ENCODE measurements at places on chromosomes 6 and 20.

DNA sequence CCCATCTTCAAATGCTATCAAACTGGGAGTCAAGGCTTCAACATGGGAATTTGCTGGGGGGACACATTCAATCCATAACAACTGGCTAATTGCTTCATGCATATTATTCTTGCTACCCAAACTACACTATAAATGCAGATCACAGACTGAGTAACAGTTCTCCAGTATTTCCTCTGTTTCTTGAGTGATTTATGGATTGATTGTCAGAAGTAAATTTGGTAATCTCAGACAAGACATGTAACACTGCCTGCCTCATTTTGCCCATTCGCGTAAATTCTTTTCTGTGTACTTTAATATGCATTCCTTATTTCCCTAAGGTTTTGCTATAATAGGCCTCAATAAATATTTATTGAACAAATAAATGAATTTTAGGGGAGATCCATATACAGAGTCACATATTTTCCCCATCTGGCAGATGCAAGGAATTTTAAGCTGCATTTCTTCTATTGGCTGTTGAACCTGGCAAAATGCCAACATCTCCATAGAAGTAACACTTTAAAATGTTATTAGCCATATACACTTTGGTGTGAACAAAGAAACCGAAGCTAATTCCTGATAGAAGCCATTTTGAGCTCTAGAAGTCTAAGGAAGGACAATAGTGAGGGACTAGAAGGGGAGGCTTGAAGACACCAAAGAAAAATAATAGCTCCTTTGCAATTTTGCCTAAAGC is 98.2 kb downstream of the QRSL1 start:
- DNase-seq: no peak

GRCh38 chr20:58707770-58708169 is 15.2 kb downstream of the NPEPL1 start:
- no peak for DNase-seq

DNA sequence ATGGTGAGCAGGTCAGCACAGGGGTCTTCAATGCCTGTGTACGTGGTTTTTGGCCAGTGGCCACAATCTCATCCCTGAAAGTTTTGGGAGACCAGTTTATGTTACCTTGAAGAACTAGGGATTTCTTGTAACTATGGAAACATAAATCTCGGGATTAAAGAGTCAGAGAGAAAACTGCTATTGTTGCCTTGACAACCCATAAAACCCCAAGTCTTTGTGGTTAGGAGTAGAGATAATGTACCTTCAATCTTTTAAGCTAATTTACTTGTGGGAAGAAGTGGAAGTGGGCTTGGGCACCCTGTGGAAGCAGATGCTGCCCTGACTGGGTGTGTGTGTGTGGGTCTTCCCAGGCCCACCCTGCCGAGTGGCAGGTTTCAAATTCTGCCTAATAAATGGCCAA is 46.1 kb upstream of the ZNF831 start:
- DNase-seq: no peak

GRCh38 chr6:102549221-102549874 is 1155.8 kb downstream of the GRIK2 start:
- no peak for DNase-seq

- no peak for DNase-seq
These were observed 100.3 kb downstream of the ARHGAP18 start for GRCh38 chr6:129609635-129610034.

DNA sequence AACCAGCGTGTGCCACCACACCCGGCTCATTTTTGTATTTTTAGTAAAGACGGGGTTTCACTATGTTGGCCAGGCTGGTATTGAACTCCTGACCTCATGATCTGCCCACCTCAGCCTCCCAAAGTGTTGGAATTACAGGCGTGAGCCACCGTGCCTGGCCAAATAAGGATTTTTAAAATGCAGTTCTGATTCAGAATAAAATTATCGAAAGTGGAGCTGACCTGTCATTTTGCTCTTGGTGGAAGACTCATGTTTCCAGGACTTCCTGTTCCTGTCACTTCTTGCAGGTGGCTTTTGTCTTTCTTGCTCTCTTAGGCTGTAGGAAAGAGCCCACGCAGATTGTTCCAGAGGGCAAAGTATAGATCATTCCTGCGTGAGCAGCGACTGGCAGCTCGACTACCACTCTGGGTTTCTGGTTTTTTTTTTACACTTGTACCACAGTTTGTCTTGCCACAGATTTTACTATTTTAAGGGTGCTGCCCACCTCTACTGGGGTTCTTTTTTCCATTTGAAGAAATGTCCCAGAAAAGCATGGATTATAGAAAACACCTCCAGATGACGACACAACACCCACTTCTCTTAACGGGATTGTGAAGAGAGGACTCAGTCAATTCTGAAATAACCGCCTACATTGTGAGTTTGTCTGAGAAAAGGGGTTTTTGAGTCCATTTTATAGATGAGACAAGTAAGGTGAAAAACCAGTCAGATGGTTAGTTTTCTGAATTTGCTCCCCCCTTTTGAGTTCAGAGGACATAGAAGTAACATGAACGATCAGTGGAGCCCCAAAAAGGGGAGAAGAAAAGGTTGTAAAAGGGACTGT is 7.5 kb downstream of the JARID2 start:
- DNase-seq: no peak

- no peak for DNase-seq
These were observed 18.0 kb upstream of the PREX1 start for GRCh38 chr20:48845721-48846306.

DNA sequence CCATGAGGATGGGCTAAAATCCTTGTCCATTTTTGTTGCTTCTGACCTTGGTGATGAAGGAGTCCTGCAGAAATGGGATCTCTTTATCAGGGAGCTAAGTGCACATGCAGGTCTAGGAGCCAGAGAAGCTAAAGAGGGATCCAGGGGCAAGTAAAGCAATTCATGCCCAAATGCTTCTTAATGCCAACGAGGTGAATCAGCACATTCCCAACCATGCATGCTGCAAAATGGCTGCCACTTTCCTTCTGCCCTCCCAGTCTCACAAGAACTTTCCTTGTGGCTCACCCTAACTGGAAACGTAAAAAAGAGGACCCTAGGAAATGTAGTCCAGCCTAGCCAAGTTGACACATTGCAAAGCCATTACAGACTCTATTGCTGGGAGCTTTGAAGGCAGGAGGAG is 298.4 kb downstream of the MAFB start:
- no peak for DNase-seq

- no peak for DNase-seq
These were observed 63.5 kb upstream of the FYN start for GRCh38 chr6:111936718-111937117.

- no peak for DNase-seq
These were observed 28.4 kb downstream of the POFUT1 start for GRCh38 chr20:32236048-32236533.

- no peak for DNase-seq
These were observed 1293.7 kb downstream of the EPHA7 start for GRCh38 chr6:92125681-92126080.

- no peak for DNase-seq
These were observed 59.5 kb upstream of the ADGRG6 start for GRCh38 chr6:142242269-142242668.

DNA sequence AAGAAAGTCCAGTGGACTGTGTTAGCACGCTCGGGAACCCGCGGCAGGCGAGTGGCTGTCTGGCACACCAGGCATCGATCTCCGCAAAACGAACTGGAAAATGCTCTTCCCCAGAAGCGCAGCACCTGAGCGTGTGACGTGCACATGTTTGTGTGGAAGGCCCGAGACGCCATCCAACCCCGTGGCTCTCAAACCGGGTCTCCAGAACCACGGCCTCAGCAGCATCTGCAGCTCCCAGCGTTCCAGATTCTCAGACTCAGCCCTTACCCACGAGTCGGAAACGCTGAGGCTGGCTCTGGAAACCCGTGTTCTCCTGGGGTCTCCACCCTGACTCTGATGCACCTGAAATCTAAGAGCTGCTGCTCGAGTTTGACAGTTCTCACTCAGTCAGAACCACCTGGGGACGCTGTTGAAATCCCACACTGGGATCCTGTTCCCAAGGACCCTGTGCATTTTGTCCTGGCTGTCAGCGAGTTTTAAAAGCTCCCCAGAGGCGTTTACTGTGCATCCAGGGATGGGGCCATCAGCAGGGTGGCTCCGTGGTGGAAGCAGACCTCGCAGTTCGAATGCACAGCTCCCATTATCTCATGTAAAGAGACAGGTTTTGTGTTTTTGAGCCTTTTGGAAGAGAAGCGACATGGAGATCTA is 69.0 kb downstream of the DLL1 start:
- DNase-seq: peak; percentile 5

- DNase-seq: no peak
These were observed 24.7 kb downstream of the TTLL9 start for GRCh38 chr20:31894980-31895675.

DNA sequence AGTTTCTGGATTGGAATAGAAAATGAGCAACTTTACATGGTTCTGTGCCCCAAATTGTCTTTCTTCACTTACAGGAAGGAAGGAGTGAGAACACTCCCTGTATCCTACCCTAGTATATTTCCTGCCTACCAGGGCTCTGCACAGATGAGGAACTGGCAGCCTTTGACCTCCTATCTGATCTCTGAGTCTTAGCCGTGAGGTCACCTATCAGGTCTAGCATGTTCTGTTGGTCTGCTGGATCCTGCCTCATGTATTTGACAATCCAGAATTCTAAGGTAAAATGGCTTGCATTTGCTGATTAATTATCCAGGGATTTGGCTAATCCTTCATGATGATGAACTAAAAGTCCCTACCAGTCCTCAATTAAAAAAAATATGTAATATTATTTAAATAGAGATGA is 35.0 kb upstream of the TRAM2 start:
- no peak for DNase-seq

GRCh38 chr6:32888576-32888975 is 34.6 kb downstream of the PSMB9 start:
- no peak for DNase-seq

DNA sequence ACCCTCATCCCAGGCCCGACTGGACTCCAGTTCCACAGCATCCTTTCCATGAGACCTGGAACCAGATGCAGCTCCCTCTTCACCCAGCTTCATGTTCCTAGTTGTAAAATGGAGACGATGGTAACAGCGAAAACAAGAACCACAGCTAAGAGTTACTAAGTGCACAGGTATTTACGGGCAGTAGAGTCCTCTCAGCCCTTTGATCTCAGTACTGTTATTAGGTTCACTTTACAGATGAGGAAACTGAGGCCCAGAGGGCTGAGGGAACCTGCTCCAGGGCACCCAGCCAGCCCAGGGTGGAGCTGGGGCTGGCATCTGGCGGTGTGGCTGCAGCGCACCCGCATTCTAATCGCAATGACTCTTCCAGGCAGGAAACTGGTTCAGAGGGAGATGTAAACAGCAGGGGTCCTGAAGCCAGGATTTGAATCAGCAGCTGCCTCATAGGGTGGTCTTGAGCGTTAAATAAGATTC is 858 bp downstream of the BCAS1 start:
- no peak for DNase-seq

DNA sequence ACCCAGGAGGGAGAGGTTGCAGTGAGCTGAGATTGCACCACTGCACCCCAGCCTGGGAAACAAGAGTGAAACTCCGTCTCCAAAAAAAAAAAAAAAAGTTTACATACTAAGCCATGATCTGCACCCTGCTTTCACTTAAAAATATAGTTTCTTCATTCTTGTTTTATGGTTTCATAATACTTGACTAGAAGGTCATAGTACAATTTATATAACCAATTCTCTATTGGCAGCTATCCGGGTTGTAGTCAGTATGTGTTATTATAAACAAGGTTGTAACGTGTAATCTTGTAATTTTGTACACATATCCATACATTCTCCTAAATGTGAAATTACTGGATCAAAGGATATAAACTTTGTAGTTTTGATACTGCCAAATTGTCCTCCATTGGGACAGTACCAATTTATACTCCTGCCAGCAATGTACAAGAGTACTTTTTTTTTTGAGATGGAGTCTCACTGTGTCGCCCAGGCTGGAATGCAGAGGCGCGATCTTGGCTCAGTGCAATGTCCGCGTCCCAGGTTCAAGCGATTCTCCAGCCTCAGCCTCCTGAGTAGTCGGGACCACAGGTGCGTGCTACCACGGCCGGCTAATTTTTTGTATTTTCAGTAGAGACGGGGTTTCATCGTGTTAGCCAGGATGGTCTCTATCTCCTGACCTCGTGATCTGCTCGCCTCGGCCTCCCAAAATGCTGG is 144.8 kb downstream of the GJA10 start:
- no peak for DNase-seq

DNA sequence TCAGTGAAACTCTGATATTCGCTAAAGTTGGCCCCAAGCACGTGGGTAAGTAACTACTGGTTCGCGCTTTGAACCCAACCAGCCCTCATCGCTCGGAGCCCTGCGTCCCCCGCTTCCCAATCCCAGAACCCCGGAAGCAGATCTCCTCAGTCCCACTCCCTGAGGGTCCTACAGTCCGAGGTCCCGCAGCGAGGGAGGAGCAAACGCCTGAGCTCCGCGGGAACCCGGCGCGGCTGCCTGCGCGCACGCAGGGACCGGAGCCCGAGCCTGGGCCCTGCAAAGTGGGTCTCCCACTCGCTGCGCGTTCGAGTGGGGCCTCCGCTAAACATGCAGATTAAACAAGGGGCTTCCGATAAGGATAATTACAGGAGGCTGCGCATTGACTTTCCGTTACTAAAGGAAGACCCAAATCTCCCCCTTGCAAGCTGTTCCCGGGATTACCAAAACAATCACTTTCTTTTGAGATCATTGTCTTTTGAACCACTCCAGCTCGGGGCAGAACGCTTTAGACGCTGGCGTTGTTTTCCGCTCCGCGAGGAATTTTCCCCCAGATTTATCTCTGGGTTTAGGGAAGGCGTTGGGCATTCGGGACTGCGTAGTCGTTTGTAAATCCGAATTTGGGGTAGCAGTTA is 1.3 kb upstream of the VSX1 start:
- no peak for DNase-seq

GRCh38 chr6:76326871-76327270 is 254.4 kb upstream of the IMPG1 start:
- no peak for DNase-seq

- DNase-seq: no peak
These were observed 54.9 kb upstream of the SASH1 start for GRCh38 chr6:148287623-148288333.

DNA sequence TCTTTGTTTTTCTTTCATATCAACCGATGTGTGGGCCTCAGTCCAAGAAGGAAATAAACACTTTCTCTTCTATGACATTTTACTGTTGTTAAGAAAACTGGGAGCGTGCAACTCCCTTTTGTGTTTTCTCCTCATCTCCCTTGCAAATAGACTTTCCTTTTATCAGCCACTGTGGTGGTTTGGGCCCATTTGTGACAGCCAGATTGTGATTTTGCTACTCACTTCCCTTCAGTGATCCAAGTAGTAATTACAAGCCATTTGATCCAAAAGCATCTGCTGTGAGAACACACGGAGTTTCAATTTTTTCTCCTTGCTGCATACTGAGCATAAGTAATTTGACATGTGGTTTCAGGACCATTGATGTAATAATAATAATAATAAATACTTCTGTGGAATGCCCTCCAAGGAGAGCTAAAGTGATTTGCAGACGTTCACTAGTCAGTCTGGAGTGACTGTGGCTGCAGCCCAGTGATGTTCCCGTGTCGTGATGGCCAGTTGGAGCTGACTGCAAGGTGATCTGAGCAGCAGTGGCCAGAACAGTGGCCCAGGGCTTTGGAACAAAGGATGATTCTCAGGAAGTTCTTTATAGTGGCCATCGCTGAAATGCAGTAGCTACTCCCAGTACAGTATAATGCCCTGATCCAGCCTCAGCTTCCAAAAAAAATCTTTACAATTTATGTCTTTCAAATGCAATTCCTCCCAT is 91.9 kb upstream of the CLDN20 start:
- no peak for DNase-seq

All from activated CD4-positive, alpha-beta memory T cell treated with anti-CD3 and anti-CD28 coated beads, Interleukin-2, amount 10 ng/mL, durations not matched to agents 7 days and 5 days (primary cell).